Fibroblast of the aortic adventitia (primary cell): ENCODE measurements at places on chromosomes 1 and 21. TPM values are rescaled to one million over a fixed set of nuclear protein-coding genes. Genes with fewer than 3 reads are reported as not detected.

UBXN10 gene
- total RNA-seq, result not detected in 2 replicates

ELAVL4 gene
- total RNA-seq, result not detected in 2 replicates

NCAM2 gene
- 5.9 and 19.4 TPM in 2 replicates for total RNA-seq

OR14A16 gene
- total RNA-seq, result not detected in 2 replicates

FAM163A gene
- not detected in 2 replicates for total RNA-seq

BRWD1 gene
- 54.0 and 80.5 TPM in 2 replicates for total RNA-seq

SERTAD4 gene
- 16.7 TPM in 1 of 2 replicates, not detected in the other for total RNA-seq

CR1 gene
- not detected in 2 replicates for total RNA-seq

FOXE3 gene
- total RNA-seq, result not detected in 2 replicates

SYDE2 gene
- total RNA-seq, result 5.2 and 6.5 TPM in 2 replicates

EYA3 gene
- total RNA-seq, result 12.3 and 21.9 TPM in 2 replicates

PTGER3 gene
- total RNA-seq, result 1.5 and 11.7 TPM in 2 replicates

KLF17 gene
- 0.27 and 1.1 TPM in 2 replicates for total RNA-seq

GFI1 gene
- 0.09 and 0.65 TPM in 2 replicates for total RNA-seq

ALX3 gene
- 0.09 TPM in 1 of 2 replicates, not detected in the other for total RNA-seq

POFUT2 gene
- total RNA-seq, result 23.8 and 48.6 TPM in 2 replicates

GJA9 gene
- total RNA-seq, result 0.09 TPM in 1 of 2 replicates, not detected in the other

TMPRSS15 gene
- 0.18 TPM in 1 of 2 replicates, not detected in the other for total RNA-seq

MASP2 gene
- total RNA-seq, result not detected in 2 replicates

S100PBP gene
- 42.4 and 64.5 TPM in 2 replicates for total RNA-seq

P3R3URF gene
- total RNA-seq, result not detected in 2 replicates

KLHDC9 gene
- 0.90 and 1.8 TPM in 2 replicates for total RNA-seq

KIF14 gene
- 1.8 and 13.4 TPM in 2 replicates for total RNA-seq

PADI3 gene
- total RNA-seq, result not detected in 2 replicates

LRRC38 gene
- total RNA-seq, result not detected in 2 replicates

FCRL4 gene
- not detected in 2 replicates for total RNA-seq

PDZK1 gene
- total RNA-seq, result 0.54 TPM in 1 of 2 replicates, not detected in the other

TNFSF4 gene
- 0.49 and 2.0 TPM in 2 replicates for total RNA-seq

SV2A gene
- 17.4 and 25.0 TPM in 2 replicates for total RNA-seq

CTH gene
- 2.4 and 7.6 TPM in 2 replicates for total RNA-seq

CD46 gene
- total RNA-seq, result 56.4 and 92.3 TPM in 2 replicates

CEPT1 gene
- 34.0 and 40.7 TPM in 2 replicates for total RNA-seq

LCE6A gene
- total RNA-seq, result not detected in 2 replicates

CRP gene
- total RNA-seq, result not detected in 2 replicates

IGSF5 gene
- 0.09 TPM in 1 of 2 replicates, not detected in the other for total RNA-seq

IL12RB2 gene
- total RNA-seq, result not detected in 2 replicates

F13B gene
- total RNA-seq, result not detected in 2 replicates

CAPN8 gene
- not detected in 2 replicates for total RNA-seq

PODN gene
- total RNA-seq, result 47.5 and 176 TPM in 2 replicates

C4BPA gene
- not detected in 2 replicates for total RNA-seq

NFASC gene
- 22.0 and 25.9 TPM in 2 replicates for total RNA-seq

SYTL1 gene
- total RNA-seq, result 0.09 TPM in 1 of 2 replicates, not detected in the other

TCHH gene
- 0.09 TPM in 1 of 2 replicates, not detected in the other for total RNA-seq

HUNK gene
- 0.45 and 4.3 TPM in 2 replicates for total RNA-seq

PEA15 gene
- total RNA-seq, result 72.1 and 224 TPM in 2 replicates

PTPN7 gene
- total RNA-seq, result not detected in 2 replicates

C1orf94 gene
- not detected in 2 replicates for total RNA-seq

FCGR3A gene
- total RNA-seq, result not detected in 2 replicates

F5 gene
- total RNA-seq, result 0.16 TPM in 1 of 2 replicates, not detected in the other

ARHGEF10L gene
- total RNA-seq, result 13.6 and 23.9 TPM in 2 replicates

OR10R2 gene
- not detected in 2 replicates for total RNA-seq

ILDR2 gene
- total RNA-seq, result 0.09 and 0.25 TPM in 2 replicates

PRR9 gene
- not detected in 2 replicates for total RNA-seq

PTBP2 gene
- total RNA-seq, result 41.7 and 58.9 TPM in 2 replicates

KPRP gene
- total RNA-seq, result not detected in 2 replicates

MAP1LC3C gene
- 0.09 TPM in 1 of 2 replicates, not detected in the other for total RNA-seq

JAM2 gene
- total RNA-seq, result 1.1 and 3.0 TPM in 2 replicates

KCTD3 gene
- 45.6 and 68.1 TPM in 2 replicates for total RNA-seq

HPCAL4 gene
- under 0.01 TPM in 1 of 2 replicates, not detected in the other for total RNA-seq
